ENCODE measurements at places on chromosomes 2 and 18.

DNA sequence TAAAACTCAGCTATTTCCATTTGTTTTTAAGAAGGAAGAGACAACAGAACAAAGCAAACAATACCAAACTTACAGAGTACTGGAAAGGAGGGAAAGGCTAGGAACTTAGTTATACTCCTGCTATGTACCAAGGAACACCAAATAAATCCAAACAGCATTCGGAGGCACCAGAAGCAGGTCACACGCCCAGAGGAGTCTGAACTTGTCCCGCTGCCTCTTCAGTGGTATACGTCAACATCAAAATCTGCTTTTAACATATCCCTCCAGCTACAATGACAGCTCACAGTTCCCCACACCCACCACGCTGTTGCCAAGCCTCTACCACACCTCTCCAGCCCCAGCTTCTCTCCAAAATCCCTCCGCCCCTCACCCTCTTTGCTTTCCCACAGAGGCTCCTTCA, 17.3 kb downstream of the C2orf76 start:
- DNase-seq = no peak

DNA sequence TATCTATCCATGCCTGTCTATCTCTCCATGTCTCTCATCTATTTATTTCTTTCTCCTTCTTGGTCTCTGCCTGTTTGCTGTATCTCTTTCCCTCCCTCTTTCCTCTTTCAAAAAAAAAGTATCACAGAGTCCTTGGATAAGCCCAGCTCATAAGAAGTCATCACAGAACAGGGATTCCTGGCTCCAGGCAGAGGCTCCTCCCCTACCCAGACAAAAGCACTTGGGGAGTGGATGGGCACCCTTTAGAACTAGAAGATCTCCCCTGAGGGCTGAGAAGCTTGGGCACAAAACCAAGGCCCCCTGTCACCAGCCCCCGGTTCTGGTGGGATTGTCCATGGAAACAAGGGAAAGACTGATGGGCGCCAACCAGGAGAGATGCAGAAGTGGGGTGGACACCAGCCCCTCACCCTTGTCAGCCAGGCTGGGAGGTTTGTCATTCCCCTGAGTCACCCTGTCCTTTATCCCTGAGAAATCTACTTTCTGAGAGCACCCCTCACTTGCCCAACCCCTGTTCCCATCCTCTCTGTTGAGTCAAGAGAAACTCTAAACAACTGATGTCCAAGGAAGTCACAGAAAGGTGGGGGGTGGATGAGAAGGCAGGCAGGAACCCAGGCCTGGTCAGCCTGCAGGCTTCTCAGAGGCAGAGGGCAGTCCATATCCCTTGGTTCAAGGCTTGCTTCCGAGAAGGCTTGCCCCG, 127.1 kb downstream of the TNS1 start:
- DNase-seq = no peak

DNA sequence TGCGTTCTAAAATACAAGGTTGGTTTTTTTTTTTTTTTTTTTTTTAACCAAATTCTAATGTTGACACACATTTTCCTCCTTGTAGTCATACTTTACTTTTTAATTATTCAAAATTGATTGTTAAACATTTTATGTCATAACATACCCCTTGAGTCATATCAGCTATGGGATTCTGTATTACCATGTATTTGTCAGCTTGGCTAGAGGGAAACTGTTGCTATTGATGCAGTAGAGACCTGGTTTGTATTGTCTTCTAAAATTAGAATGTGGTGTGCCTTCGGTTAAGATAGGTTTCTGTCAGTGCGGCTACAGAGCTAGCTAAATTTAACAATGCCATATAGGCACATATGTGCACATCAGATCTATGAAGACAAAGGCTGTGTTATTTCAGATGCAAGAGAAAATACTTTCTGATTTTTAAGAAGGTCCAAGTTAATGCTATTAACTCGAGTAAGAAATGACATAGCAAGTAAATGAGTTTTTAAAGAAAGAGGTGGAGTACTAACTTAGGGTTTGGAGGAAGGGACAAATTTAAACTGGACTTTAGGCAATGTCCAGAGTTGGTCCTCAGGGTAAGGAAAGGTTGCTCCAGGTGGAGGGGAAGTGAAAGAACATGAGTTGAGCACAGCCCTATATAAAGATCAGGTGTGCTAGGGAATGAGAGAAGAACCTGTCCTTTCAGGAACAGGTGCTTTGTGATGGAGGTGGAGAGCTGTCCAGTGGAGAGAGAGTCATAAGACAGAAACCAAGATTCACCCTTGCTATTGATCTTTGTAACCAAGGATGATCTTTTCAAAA, 152.3 kb downstream of the PRPF40A start:
- no peak for DNase-seq

GRCh38 chr2:65276609-65277008, 49.0 kb downstream of the ACTR2 start:
- no peak for DNase-seq

DNA sequence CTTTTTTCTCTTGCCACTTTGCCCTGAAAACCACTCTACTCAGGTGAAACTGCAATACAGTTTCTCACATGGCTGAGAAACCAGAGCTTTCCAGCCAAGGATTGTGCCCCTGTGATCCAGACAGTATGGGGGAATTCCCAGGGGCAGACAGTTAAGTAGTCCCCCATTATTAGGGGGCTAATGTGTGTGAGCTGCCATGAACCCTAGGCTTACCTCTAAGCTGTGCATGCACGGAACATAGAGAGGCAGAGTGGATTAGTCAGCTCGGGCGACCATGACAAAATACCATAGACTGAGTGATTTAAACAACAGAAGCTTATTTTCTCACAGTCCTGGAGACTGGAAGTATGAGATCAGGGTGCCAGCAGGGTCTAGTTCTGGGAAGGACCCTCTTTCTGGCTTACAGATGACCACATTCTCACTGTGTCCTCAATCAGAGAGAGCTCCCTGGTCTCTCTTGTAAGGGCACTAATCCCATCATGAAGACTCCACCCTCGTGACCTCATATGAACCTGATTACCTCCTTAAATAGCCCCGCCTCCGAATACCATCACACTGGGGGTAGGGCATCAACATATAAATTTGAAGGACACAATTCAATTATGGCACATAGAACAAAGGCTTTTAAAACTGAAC, 215.1 kb downstream of the EIPR1 start:
- no peak for DNase-seq

- DNase-seq = no peak
These were observed 1.2 kb downstream of the MAL start for GRCh38 chr2:95026471-95027368.

GRCh38 chr2:28160986-28161425, 231.7 kb upstream of the FOSL2 start:
- DNase-seq = no peak

Data from activated CD8-positive, alpha-beta memory T cell treated with anti-CD3 and anti-CD28 coated beads for 4 hours (primary cell).